CD4-positive, alpha-beta memory T cell (primary cell): ENCODE measurements at places on chromosomes 2 and 18.

DNA sequence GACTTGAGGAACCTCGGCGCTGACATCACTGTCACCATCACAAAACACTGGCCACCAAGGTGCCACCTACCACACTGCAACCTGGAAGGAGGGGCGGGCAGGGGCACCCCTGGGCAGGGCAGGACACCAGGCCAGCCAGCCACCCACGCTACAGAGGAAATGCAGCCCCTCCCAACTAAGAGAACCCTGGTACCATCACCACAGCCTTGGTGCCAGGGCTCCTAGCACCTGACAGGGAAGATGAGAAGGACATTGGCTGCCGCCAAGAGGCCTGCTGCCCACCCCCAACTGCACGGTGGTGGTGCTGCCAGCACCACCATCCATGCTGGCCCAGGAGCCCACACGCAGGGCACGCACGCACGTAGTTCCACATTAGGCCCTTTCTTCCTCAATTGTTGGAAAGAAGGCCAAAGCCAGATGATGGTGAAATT lies 88.7 kb downstream of the HDAC4 start:
- no peak for DNase-seq

DNA sequence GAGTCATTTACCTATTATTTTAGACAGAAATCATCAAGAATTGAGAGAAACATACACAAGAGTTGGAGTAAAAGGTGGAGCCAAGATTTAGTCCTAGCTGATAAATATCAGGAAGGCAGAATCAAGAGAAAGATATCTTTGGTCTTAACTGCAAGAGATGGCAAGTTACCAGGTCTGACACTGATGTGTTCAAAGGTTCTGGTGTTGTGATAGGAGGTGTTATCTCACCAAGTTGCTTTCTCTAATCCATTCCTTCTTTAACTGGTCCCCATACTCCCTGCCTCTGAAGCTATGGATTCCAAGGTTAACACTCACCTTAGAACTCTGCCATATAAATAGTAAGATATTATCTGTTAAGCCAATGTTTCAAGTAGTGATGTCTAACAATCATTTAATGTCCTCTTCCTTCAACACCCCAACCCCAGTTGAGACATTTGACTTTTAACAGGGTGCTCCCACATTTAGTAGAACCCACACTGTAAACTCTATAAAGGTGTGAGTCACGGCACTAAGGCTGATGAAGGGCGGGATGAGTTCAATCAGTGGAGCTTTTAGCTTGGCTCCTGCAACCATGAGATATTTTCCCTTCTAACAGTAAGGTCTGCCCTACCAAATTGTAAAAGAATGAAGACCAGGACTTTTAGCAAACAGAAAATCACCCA lies 333.7 kb downstream of the RND3 start:
- no peak for DNase-seq

GRCh38 chr2:151799886-151800292 lies 28.3 kb downstream of the ARL5A start:
- DNase-seq = no peak

DNA sequence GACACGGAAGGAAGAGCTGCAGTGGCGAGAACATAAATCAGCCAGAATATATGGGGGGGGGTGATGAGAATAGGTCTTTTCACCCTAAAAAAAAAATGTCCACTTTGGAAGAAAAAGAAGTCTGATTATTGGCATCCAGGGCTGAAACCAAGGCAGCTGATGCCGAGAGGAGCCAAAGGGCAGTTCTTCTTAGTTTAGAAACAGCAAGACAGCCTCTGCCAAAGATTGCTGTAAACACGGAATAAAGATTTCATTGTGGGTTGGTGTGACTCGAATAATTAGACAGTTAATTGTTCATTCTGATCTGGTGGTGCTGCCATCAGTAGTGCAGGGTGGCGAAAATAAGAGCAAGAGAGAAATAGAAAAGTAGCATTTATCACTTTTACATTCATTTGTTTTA lies 3.5 kb downstream of the CDH20 start:
- no peak for DNase-seq
